ENCODE measurements at places on chromosomes 6 and 20.

- no peak for DNase-seq
Observed at GRCh38 chr20:16313917-16314316, 259.3 kb downstream of the KIF16B start.

- no peak for DNase-seq
Observed at GRCh38 chr20:49587111-49587570, 19.2 kb upstream of the PTGIS start.

- no peak for DNase-seq
Observed at GRCh38 chr6:163200694-163201093, 213.8 kb upstream of the QKI start.

DNA sequence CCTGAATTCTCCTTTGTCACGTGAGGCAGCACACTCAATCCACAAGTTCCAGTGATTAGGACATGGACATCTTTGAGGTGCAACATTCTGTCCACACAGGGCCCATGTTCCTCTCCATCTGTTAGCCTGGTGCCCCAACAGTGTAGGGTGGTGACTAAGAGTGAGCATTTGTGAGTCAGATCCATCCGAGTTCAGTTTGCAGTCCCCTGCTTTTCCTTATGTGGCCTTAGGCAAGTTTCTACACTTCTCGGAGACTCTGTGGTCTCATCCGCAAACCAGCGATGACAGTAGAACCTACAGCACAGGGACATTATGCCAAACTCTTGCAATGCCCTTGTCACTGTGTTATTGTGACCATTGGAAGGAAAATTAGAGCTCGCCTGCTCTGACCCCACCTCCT lies 178.7 kb upstream of the CDH4 start:
- DNase-seq: no peak

GRCh38 chr20:16301986-16302385 lies 271.3 kb downstream of the KIF16B start:
- no peak for DNase-seq

- no peak for DNase-seq
Observed at GRCh38 chr6:93388070-93388469, 31.3 kb downstream of the EPHA7 start.

DNA sequence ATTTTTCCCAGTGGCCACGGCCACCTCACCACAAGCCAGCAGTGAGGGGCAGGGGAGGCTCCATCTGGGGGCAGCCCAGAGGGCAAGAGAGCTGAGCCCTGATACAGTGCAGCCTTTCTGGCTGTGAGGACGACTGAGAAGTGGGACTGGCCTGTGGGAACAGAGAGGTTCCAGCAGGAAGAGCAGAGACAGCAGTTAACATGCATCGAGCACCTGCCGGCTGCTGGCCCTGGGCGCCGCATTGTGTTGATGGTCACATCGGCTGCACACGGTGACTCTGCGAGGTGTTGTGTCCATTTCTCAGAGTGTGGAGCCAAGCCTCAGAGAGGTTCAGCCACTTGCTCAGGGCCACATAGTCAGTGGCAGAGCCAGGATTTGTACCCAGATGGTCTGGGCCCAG lies 9.8 kb downstream of the FOXS1 start:
- DNase-seq: no peak

DNA sequence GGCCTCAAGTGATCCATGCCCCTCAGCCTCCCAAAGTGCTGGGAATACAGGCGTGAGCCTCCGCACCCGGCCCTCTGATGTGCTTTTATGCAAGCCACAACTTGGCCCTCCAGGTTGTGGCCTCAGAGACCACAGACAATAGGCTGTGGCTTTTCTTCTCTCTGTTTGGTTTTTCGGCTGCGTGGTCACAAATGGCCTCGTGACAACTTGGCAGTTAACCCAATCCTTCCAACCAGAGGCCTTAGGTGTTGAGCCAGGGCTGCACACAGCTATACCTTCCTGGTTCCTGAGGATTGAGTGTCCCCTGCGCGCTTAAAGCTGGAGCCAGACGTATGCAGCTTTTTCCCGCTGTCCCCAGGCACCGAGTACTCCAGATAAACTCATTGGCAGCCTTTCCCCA lies 6.3 kb upstream of the TGM3 start:
- DNase-seq: peak; percentile 12

DNA sequence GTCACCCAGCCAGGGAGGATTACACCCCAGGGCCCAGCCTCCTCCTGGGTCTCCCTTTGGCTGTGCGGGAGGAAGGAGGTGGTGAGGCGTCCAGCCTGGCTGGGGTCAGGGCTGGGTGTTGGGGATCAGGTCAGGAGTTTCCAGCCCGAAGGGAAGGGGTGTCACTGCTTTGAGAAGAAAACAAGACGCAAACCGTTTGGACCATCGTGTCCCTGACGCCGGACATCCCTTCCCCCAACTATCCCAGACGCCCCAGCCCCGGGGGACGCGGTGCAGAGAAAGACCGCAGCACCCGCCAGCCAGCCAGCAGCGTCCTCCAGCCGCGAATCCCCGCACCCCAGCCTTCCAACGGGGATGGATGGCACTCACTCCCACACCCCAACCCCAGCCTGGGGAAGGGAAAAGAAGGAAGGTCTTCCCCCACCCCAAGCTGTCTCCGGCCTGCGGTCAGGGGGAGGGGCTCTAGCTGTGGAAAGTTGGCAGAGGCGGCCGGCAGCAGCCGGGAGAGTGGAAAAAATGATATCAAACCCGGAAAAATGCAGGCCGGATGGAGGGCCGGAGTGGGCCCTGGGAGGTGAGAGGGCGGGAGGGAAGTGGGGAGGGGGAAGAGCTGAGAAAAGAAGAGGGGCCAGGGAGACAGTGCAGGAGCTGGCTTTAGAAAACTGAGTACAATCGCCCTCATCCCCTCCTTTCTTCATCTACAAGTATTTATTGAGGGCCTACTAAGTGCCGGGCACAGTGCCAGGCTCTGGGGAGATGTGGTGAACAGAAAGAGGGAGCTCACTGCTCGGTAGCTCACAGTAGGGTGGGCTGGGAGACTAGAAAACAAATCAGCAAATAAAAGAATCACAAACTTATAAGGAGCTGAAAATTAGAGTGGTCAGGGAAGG lies 10.6 kb downstream of the REM1 start:
- peak; percentile 58 for DNase-seq

- DNase-seq: no peak
Observed at GRCh38 chr20:7855545-7855944, 84.7 kb downstream of the HAO1 start.
